ENCODE measurements at places on chromosomes 5 and 9.

GRCh38 chr9:127395497-127396252 lies 1.3 kb upstream of the SLC2A8 start:
- peak; percentile 60 for DNase-seq

- no peak for DNase-seq
These were observed 5.9 kb downstream of the PLK2 start for GRCh38 chr5:58454025-58454424.

DNA sequence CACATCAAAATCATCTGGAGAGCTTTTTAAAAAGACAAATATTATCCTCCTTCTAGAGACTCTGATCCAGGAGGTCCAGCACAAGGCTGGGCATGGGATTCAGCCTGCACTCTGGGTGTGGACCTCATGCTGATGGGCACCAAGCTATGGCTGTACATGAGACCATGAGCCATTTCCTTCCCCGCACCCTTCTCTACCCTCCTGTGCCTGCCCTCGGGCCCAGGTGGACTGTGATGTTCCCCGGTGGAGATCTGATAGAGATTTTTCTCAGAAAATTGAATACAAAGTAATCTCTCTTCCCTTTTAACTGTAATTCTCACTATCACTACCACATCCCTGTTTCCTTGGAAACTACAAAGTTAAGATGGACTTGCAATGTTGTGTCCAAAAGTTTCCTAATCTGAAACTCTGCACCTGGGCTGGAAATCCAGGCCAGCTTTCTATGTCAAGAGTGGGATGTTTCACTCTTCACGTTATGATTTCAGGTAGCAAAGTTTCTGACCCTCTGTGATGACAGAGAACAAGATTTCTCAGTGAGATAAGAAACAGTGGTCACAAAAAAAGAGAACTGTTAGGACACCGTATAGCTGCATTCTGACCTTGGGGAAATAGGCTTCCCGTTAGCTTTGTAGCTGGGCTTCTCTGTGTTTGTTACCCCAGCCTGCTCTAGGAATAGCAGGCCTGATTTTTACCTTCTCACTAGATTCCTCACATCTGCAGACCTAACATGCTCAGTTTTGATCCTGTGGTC lies 11.5 kb downstream of the SFXN1 start:
- no peak for DNase-seq

GRCh38 chr5:152378730-152379129 lies 26.3 kb downstream of the NMUR2 start:
- no peak for DNase-seq

GRCh38 chr5:160198841-160199409 lies 30.4 kb upstream of the FABP6 start:
- no peak for DNase-seq

GRCh38 chr5:16618138-16618897 lies 1.5 kb upstream of the RETREG1 start:
- no peak for DNase-seq

GRCh38 chr9:6413365-6414246 lies 607 bp downstream of the UHRF2 start:
- DNase-seq: peak; percentile 70

GRCh38 chr5:30113542-30113941 lies 1079.9 kb upstream of the CDH6 start:
- no peak for DNase-seq

- no peak for DNase-seq
These were observed 601.5 kb downstream of the ACTL7B start for GRCh38 chr9:108254236-108254635.

- no peak for DNase-seq
These were observed 108.5 kb downstream of the ELAVL2 start for GRCh38 chr9:23717505-23717904.

- DNase-seq: no peak
These were observed 19.3 kb upstream of the LECT2 start for GRCh38 chr5:135974021-135974600.

GRCh38 chr5:21254161-21254560 lies 1266.2 kb upstream of the CDH18 start:
- DNase-seq: no peak

GRCh38 chr9:121773286-121773953 lies 122.0 kb downstream of the DAB2IP start:
- no peak for DNase-seq

GRCh38 chr9:33239921-33240320 lies at the start of gene SPINK4:
SPINK4 (plus strand) TSS chr9:33240167; CDS start chr9:33240209, 42 bp downstream.
- DNase-seq: no peak

DNA sequence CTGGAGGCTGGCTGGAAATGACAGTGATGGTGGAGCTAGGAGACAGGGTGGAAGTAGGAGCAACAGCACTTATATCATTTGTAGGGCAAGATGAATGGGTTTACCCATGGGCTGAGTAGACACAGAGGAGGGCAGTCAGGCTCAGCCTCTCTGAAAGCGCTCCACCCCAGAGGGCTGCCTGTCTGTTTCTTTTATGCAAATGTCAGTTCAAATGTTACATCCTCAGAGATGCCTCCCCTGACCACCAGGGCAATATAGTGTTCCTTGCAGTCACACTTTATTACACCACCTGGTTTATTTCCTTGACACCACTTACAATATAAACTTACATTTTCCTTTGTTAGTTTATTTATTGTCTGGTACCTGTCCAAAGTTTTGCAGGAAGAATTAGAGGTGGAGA lies 159.5 kb upstream of the IL12B start:
- DNase-seq: no peak

DNA sequence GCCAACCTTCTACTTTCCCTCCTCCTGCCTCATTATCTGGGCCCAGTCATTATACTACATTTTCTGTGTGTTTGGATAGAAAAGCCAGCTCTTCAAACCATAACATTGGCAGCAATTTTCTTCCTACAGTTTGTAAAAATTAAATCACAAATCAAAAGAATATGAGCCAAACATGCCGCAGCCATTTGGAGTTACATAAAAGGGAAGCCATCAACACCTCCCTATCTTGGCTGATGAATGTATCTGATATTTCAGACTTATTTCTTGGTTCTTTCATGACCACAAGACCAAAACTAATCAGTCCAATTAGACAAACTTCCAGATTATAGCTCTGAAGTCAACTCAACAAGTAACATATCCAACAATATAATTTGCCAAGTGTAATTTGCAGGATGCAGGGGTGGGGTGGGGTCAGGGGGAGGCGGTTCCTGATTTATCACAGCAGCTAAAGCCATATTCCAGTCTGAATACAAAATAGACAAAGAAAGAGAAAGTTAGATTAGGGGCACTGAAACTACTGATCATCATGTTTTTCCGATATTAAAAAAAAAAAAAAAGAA lies 89.4 kb upstream of the CNTLN start:
- DNase-seq: no peak

- peak; percentile 36 for DNase-seq
These were observed 28.7 kb downstream of the DNAJC21 start for GRCh38 chr5:34957857-34958690.

GRCh38 chr5:14879937-14880589 lies 8.5 kb upstream of the ANKH start:
- DNase-seq: peak; percentile 57

- DNase-seq: no peak
These were observed 88.4 kb downstream of the PTCD2 start for GRCh38 chr5:72408603-72409002.

DNA sequence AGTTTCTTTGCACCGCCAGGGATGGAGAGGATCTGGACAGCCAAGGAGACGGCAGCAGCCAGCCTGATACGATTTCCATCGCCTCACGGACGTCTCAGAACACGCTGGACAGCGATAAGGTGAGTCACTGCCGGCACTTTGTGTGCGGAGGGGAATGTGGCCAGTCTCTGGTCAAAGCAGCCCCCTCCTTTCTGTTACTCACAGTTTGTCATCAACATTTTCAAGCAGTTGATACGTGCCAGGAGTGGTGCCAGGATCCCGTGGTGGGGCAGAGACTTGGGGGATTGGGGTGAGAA lies 175.1 kb upstream of the OTULINL start:
- DNase-seq: no peak

GRCh38 chr9:113875459-113876150 lies 504 bp upstream of the ZNF618 start:
- peak; percentile 53 for DNase-seq

GRCh38 chr9:128286440-128286839 lies 10.4 kb downstream of the SWI5 start:
- no peak for DNase-seq

- DNase-seq: no peak
These were observed 2.4 kb downstream of the NEUROG1 start for GRCh38 chr5:135533334-135533733.

GRCh38 chr9:11973011-11973410 lies 720.2 kb upstream of the TYRP1 start:
- no peak for DNase-seq

GRCh38 chr5:6322163-6322713 lies 56.1 kb downstream of the MED10 start:
- DNase-seq: no peak

- DNase-seq: no peak
These were observed 223.8 kb downstream of the SEC61B start for GRCh38 chr9:99445920-99446319.

DNA sequence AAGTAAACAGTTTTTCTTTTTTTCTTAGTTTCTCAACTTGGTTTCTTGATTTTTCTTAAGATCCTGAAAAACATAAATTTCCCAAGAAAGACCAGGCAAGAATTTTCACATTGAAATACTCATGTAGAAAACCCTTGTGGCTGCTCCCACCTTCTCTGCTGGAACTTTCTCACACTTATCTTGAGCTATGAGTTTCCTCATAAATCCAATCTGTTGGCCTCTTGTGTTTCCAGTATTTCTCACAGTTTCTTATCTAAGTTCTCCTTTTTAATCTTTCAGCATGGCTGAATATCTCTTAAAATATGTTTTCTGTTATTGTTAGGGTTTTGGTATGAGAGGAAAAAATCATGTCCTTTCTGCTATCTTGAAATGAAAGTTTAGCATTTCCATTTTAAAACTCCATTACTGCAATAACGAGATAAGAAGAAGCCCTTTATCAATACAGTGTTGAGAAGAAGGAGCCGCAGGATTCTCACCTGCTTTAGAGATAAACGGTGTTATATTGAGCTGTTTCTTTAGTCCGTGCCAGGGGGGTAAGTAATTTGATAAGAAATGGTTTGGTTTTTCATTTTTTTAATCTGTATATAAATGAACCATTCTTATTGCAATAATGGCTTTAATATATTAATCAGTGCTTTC lies 89.3 kb downstream of the ALDH1A1 start:
- no peak for DNase-seq

Measured in NB4 (cell line).